ENCODE measurements at places on chromosomes 16 and 17.

DNA sequence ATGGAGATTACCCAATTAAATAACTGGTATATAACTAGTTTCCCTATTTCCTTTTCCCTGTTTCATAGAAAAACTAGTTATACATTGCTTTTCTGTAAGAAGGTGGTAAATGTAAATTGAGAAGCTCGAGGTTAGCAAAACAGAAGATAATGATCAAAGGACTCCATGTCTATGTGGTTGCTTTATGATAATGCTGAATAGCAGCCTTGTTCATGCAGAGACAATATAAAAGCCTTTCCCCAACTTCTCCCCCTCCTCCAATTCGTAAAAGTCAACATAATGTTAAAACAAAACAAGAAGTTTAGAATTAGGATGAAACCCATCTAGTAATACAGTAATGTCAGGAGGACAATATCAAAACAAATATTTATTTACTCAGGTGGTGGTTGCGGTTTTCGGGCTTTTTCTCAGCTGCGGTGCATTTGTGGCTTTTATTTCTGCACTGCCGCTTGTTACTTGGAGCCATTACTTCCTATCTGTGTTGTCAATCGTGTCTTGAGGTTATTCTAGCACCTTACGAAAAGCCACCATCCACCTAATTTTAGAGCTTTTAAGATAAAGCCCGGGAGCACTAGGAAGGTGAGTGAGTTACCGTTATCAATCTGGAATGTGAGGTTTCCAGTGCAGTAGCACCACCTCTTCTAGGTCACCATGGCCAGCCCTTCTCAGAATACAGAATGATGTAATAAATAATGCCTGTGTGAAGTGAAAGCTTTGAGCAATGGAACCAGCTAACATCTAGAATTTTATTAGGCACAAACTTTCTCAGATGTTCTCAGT lies 297.5 kb downstream of the CDH13 start:
- DNase-seq = no peak

DNA sequence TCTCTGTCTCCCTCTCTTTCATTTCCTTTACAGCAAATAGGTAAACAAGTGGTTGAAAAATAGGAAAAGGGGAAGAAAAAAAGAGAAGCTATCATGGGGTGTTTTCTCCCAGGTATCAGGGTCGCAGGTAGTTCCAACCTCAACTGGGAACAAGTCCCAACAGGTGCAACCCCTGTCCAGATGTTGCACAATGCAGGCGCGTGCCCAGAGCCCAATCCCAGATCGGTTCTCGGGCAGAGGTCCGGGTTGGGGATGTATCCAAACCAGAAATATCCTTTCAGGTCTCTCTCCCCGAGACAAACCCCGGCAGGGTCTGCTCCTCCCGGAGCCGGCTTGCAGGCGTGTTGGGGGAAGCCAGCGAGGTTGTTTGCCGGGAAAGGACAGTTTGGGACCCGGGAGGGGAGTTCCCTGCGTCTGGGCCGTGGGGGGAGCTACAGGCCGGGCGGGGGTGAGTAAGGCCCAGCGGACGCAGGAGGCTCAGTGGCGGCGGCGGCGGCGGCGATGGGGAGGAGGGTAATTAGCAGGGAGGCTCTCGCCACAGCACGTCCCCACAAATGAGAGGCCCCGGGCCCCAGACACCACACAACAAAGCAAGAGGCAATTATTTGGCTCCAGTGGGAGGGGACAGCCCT lies 21.2 kb upstream of the SP6 start:
- no peak for DNase-seq

DNA sequence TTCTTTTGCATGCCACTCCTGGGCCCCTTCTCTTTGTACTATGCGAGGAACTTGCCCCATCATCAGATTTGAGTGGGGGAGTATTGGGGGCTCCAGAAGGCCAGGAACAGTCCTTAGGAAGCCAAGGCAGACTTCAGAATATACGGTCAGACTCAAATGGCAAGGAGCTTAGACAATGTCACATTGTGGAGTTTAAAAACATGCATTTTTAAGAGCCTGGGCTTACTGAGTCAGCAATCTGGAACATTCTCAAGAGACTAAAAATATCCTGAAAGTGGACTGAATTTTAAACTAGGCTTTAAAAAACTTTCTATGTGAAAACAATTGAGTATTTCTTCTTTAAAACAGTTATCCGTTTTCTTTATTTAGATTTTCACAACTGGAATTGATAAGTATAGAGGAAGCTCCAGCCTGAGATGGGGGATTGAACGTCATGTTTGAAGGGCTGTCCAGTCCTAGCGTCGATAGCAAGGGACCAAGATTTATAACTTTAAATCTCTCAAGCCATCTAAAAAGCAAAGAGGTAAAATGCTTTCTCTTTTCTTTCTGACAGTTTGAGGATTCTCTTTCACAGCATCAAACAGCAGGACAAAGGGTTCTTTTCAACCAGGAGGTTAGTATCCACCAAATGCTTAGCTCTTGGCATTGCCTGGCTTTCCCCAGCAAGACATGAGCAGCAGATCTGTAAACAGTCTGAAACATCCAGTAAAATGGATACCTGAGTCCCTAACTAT lies 45.8 kb upstream of the CDRT4 start:
- no peak for DNase-seq

- no peak for DNase-seq
Observed at GRCh38 chr17:83055911-83056582, 23.4 kb upstream of the METRNL start.

Data from iPS DF 6.9 (cell line).